ENCODE measurements at places on chromosomes 1 and 21. TPM values are rescaled to one million over a fixed set of nuclear protein-coding genes. Genes with fewer than 3 reads are reported as not detected.

The ARHGAP29 gene
- 20.5 TPM for total RNA-seq

The PRAMEF6 gene
- total RNA-seq: not detected

The SPRR2B gene
- total RNA-seq: 1.0 TPM

The VWA5B1 gene
- total RNA-seq: not detected

The PTAFR gene
- total RNA-seq: 5.1 TPM

The F3 gene
- total RNA-seq: 460 TPM

The FLG2 gene
- total RNA-seq: under 0.01 TPM

The PGBD5 gene
- total RNA-seq: 0.68 TPM

The PWP2 gene
- 55.0 TPM for total RNA-seq

The CCDC17 gene
- total RNA-seq: 1.2 TPM

The ADGRL2 gene
- total RNA-seq: 38.6 TPM

The C1orf105 gene
- total RNA-seq: not detected

The CFAP107 gene
- not detected for total RNA-seq

The ZNF695 gene
- 0.21 TPM for total RNA-seq

The NPR1 gene
- not detected for total RNA-seq

The CDA gene
- 0.68 TPM for total RNA-seq

The CASZ1 gene
- 21.3 TPM for total RNA-seq

The C1QB gene
- total RNA-seq: not detected

The INKA2 gene
- 4.2 TPM for total RNA-seq

The MASP2 gene
- not detected for total RNA-seq

The IL20 gene
- 0.43 TPM for total RNA-seq

The TRIM67 gene
- total RNA-seq: not detected

The MAEL gene
- total RNA-seq: not detected

The SH3D21 gene
- 1.9 TPM for total RNA-seq

The FMO3 gene
- 0.50 TPM for total RNA-seq

The LAMC2 gene
- 1,196 TPM for total RNA-seq

The GALNT2 gene
- 129 TPM for total RNA-seq

The IKBKE gene
- 18.3 TPM for total RNA-seq

The FCGR2B gene
- not detected for total RNA-seq

The SAMSN1 gene
- not detected for total RNA-seq

The KRTAP7-1 gene
- total RNA-seq: not detected

The FCRL6 gene
- not detected for total RNA-seq

The HSD3B1 gene
- total RNA-seq: not detected

The ADGRL4 gene
- total RNA-seq: not detected

The LEFTY2 gene
- total RNA-seq: not detected

The AQP10 gene
- total RNA-seq: 0.14 TPM

The GBP5 gene
- total RNA-seq: 1.1 TPM

The TMEM81 gene
- total RNA-seq: 3.0 TPM

The SLAMF9 gene
- total RNA-seq: 0.14 TPM

The LCE1D gene
- total RNA-seq: not detected

The CD247 gene
- total RNA-seq: not detected

The CACNA1S gene
- not detected for total RNA-seq

The HAPLN2 gene
- not detected for total RNA-seq

The SPRR3 gene
- 67.3 TPM for total RNA-seq

Measured in nasal cavity respiratory epithelium epithelial cell of viscerocranial mucosa (primary cell).